ENCODE measurements at places on chromosomes 5 and 9.

GRCh38 chr9:75200892-75201470 lies 112.7 kb downstream of the OSTF1 start:
- DNase-seq: no peak

DNA sequence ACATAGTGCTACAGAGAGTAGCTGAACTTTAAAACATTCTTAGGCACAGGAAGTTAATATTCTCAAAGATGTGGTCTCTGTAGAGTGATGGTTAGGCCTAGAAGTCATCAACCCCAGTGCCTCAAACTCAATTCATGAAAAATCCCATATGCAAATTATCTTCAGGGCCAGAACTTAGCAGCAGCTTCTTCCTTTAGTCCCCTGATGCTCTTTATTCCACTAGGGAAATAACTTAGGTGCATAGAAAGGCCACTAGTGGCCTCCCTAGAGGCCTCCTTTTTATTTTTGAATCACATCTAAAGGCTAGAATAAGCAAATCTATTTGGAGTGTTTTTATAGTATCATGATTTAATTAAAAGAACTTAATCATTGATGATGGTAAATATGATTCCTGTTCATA lies 88.3 kb downstream of the GIN1 start:
- no peak for DNase-seq

GRCh38 chr9:124782661-124783574 lies 6.0 kb downstream of the OLFML2A start:
- DNase-seq: no peak

DNA sequence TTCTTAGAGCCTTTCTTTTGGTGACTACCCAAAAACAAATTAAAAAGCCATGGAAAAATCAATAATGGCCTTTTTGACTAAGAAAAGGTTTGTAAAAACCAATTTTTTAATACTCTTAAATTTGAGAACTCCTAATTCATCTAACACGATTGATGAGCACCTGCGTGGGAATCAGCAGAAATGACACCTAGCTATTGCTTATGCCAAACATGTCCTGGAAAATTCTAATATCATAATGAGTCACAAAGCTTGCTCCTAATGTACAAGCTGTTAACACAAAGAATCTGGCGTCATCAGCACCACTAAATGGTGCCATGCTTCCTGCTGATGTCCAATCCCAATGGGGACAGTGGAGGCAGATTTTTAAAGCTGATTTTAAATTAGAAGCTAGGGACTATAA lies 146.2 kb upstream of the LRRTM2 start:
- no peak for DNase-seq

GRCh38 chr5:133322743-133323142 lies 270.9 kb downstream of the HSPA4 start:
- DNase-seq: no peak

GRCh38 chr5:174725261-174725990 lies 1.0 kb downstream of the MSX2 start:
- DNase-seq: no peak

DNA sequence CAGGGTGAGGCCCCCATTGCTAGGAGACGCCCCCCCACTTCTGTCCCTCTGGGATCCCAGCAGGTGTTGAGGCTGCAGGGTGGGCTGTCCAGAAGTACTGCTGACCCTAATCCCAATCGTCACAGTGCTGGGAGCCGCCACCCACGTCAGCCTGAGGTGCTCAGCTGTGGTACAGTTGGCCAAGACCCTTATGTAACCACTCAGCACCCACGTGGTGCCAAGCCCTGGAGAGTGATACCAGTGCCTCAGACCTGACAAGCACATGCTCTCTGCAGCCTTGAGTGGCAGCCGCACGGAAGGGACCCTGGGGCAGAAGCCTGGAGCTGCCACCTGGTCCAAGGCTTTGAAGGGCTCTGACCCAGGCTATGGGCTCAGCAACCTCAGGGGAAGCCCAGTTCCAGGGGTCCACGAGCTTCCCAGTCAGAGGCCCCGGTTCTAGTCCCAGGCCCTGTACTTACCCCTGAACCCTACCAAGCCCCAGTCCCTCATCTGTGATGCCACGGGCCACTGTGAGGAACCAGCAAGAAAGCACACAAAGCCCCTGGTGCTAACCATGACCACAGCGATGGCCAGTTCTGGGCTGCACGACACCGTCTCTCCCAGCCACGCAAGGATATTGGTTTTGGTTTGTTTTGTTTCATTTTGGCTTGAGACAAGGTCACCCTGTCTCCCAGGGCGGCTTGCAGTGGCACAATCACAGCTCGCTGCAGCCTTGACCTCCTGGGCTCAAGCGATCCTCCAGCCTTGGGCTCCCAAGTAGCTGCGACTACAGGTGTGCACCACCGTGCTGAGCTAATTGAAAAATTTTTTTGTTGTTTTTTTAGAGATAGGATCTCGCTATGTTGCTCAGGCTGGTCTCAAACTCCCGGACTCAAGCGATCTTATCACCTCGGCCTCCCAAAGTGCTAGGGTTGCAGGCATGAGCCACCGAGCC lies 50.7 kb downstream of the DBH start:
- no peak for DNase-seq

DNA sequence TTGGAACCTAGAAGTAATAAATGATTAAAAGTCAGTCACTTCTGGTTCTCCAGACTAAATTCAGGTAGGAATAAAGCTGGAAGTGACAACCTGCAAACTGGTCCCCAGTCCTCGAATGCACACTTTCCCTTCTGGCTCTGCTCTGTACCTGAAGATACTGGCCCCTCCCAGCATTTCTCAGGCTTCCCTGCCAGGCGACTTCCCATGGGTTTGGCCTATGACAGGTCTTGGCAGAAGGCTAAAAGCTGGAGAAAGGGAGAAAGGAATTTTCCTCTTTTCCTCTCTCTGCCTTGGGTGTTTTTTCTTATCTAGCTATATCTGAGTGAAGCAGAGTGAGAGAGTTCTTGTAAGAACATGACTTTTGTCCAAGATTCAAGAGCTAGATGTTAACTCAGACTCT lies 1005.7 kb downstream of the DTWD2 start:
- DNase-seq: no peak

GRCh38 chr5:125197321-125197720 lies 450.9 kb upstream of the ZNF608 start:
- DNase-seq: no peak

DNA sequence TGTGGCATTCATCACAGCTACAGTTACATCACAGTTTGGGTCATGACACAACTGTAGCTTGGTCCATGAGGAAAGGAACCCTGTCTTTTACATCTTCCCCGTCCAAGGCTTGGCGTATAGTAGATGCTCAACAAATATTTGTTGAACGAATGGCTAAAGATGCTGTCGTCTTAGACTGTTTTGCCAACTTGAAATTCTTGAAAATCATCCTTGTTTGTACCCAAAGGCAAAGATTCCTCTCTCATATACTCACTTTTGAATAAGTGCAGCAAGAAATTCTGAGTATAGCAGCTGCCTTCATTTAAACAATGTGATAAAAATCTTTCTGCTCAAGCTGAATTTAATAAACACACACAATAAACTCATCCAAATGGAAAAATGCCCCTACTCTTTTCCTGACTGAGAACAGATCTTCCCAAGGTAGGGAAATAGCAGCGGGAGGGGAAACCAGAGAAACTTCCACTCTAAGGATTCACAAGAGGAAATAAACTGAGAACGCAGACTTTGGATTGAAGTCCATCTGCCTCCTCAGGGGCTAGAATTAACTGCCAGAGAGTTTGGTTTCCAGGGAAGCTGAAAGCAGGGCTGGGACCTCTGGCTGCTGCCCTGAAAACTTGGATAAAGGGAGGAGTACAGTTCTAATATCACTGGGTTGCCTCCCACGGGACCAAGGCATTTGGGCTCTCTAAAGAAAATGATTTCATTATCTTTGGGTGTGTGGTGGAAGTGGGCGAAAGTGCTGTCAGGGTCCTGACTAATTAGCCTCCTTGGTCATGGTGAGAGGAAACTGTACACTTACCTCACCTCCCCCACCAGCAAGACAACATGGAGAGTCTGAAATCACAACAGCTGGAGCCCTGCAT lies 99.1 kb downstream of the DPYSL3 start:
- no peak for DNase-seq

GRCh38 chr5:176469296-176469695 lies 21.1 kb downstream of the FAF2 start:
- no peak for DNase-seq

DNA sequence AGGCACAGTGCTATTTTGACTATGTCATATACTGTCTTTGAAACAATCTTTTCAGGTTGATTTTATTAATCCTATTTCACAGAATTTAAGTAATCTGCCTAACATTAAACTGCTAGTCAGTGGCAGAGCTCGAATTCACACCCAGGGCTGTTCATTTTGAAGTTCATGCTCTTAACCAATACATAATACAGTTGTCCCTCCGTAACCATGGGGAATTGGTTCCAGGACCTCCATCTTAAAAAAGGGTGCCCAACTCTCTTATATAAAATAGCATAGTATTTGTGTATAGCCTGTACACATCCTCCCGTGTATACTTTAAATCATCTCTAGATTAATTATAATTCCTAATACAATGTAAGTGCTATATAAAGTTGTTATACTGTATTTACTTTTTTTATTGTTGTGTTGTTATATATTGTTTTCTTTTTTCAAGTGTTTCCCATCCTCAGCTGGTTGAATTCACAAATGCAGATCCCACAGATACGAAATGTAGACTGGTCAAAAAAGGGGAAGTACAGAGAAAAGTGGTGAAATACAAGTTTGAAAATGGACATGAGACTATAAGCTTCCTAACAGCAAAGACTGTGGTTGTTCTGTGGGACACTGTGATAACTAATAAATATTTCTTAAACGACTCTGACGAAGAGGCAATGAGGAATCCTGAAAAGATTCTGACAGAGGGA lies 18.3 kb downstream of the RFX3 start:
- no peak for DNase-seq

- DNase-seq: no peak
These were observed 40.9 kb downstream of the RFK start for GRCh38 chr9:76353280-76353679.

GRCh38 chr5:321230-321725 lies at the start of gene AHRR:
TSS of gene AHRR (plus strand) at chr5:321714. CDS start at chr5:343903, 22,189 bp downstream.
- DNase-seq: peak; percentile 89

DNA sequence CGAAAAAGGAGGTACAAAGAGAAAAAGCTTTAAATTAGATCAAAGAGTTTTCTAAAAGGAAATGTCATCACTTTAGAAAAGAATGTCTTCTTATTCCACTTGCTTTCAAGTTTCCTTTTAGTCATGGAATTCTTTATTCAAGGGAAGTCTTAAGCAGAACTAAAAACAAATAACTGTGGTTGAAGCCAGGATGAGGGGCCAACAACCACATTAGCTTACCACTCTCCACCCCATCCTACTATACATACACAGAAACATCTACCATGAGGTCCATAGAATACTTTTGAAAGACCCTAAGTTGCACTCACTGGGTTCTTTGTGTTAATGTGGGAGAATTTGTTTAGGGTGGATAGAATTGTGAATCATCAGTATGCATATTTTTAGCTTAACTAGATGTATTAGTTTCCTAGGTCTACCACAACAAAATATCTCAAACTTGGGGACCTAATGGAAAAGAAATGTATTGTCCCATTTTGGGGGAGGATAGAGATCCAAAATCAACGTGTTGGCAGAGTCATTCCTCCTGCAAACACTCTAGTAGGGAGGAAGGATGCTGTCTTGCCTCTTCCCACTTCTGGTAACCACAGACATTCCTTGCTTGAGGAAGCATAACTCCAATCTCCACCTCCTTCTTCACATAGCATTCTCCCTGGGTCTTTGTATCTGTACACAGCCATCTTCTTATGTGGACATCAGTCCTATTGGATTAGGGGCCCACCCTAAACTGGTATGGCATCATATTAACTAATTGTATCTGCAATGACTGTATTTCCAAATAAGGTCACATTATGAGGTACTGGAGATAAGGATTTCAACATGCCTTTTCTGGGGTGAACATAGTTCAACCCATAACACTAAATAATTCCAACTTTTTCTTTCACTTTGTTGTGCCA lies 239.4 kb downstream of the LURAP1L start:
- no peak for DNase-seq

- DNase-seq: no peak
These were observed 6.1 kb upstream of the ERMP1 start for GRCh38 chr9:5838884-5839571.

- no peak for DNase-seq
These were observed 217.0 kb upstream of the TARS1 start for GRCh38 chr5:33223563-33224284.

- no peak for DNase-seq
These were observed 250.4 kb downstream of the RFK start for GRCh38 chr9:76143834-76144233.

- no peak for DNase-seq
These were observed 319.2 kb upstream of the MPDZ start for GRCh38 chr9:13598738-13599137.

DNA sequence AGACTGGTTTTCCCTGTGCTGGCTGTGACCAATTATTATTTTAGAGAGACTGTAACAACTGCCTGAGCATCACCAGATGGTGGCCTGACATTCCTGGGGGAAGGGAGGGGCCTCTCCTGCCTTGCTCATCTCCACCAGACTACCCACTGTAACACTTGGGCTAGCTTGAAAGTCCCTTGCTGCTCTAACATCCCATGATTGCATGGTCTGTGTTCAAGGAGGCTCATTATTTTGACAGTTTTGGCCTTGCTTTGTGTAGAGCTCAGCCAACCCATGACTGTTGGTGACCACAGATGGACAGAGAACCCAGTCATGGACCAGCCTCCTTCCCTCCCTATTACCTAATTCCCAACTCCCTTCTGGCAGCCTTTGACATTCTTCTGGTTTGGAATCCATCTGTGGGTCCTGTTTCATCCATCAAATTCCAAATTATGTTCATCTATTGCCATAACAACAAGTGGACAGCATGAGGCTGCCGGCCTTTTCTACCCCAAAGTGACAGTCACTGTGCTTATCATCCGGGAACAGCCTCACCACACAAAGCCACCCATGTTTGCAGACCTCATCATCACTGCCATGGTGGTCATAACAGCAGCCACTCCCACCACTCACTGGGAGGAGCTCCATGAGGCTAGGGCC lies 49.0 kb upstream of the ICE1 start:
- DNase-seq: no peak

DNA sequence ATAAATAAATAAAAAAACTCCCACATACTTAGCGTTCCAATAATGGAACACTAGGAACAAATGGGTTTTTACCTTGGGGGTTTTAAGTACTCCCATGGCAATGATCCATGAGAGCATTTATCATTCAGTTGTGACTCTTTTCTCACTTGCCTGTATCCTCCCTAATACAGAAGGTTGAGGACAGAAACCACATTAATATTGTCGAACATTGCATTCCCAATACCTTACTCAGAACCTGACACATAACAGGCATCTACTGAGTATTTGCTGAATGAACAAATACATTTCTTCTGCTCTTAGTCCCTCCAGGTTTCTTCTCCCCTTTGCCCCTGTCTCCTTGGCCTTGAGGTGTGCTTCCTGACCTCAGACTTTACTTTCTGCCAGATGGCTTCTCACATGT lies 175.9 kb downstream of the CEMIP2 start:
- no peak for DNase-seq

- DNase-seq: no peak
These were observed 45.3 kb downstream of the CWC27 start for GRCh38 chr5:64814073-64814472.

- DNase-seq: no peak
These were observed 31.3 kb downstream of the MARCHF3 start for GRCh38 chr5:126998895-126999570.
